T-helper 9 cell (primary cell): ENCODE measurements at places on chromosomes 7 and 10.
A peak's percentile ranks its signal among the peaks of the same experiment; 100 is the strongest.

GRCh38 chr10:34299105-34299611, 515.9 kb downstream of the PARD3 start:
- DNase-seq, result no peak

DNA sequence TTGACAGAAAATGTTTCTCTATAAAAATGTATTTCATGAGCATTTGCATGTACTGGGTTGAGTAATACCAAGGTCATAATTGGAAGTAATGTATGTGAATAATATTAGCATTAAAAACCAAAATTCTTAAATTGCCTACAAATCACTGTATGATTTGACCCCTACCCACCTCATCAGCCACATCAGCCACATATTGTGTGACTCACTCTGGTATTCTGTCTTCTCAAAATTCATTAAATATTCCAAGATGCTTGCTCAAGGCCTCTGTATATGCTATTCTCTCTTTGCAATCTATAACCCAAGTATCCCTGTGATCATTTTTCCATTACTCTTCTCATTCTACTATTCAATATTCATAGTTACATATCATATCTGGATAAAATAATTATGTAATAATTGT, 21.4 kb downstream of the POT1 start:
- no peak for DNase-seq

DNA sequence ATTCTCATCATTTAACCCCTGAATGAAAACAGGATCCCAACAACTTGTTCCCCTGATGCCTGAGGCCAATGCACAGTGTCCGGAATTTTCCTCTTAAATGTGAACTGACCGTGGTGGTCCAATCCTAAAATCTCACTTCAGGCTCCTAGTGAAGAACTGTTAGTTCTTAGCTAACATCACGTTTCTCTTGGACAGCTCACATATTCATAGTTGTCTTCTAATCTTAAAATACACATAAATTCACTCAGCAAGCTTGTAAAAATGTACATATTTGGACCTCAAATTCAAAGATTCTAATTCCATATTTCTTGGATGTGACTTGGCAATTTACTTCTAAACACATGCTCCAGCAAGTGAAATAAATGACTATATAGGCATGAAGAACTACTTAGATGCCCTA, 297.2 kb downstream of the PCDH15 start:
- no peak for DNase-seq

DNA sequence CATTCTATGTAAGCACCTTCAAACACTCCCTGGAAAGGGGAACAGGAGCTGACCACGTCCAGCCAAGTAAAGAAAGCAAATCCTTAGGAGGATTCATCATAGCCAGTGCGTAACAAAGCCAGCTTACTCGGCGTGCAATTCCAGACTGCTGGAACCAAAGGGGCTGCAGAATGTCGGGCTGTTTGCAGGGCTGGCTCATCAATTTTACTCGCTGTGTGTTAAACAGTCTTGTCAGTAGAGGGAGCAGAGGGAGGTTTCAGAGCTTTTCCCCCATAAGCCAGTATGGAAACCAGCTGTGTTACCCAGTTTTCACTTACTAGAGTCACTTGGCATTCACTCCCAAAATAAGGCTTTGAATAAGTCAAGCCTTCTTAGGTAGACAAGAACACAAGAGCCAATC, 127.1 kb downstream of the KMT2E start:
- no peak for DNase-seq

GRCh38 chr7:33108554-33109004, 625 bp downstream of the RP9 start:
- DNase-seq, result peak; percentile 5

GRCh38 chr7:13988065-13988464, 1.4 kb downstream of the ETV1 start:
- DNase-seq, result no peak

DNA sequence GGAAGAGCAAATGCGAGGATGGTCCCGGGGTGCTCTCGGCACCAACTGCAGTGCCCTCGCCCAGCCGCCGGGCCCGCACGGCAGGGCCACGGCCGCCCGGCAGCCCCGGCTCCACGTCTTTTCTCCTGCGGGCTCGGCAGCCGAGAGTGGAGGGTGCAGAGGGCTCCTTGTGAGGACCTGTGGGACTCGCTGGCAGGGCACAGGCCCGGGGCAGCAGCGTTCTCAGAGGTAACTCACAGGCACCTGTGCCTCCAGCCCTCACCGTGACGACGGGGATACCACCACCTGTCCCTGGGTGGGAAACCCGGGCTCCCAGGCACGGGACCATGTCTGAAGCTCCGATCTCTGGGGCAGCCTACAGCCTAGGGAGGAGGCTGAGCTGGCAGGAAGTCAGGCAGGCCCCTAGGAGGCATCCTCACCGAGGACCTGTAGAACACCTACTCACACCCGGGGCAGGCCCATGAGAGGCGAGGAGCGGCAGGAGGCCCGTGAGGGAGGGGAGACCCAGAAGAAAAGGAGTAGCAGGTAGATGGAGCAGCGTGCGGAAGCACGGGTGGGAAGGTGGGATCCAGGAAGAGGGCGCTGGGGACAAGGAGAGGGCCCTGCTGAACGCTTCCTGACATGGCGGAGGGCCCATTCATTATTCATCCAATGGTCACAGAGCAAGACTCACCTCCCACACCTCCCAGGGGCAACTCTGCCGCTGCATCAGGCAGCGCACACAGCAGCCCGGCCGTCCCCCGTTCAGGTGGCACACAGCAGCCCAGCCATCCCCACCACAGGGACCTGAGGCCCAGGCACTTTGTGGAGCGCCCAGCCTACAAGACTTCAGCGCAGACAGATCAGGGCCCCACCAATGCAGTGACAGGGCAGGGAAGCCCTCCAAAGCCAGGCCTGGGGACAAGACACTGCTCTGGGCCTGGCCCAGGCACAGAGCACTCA, 244.9 kb downstream of the MAD1L1 start:
- DNase-seq, result no peak

- DNase-seq, result no peak
Measured at GRCh38 chr7:19899529-19899928, 126.1 kb upstream of the TMEM196 start.

GRCh38 chr7:72435366-72435765, 23.2 kb upstream of the CALN1 start:
- no peak for DNase-seq

- DNase-seq, result no peak
Measured at GRCh38 chr7:99789441-99790070, 5.6 kb upstream of the CYP3A4 start.

GRCh38 chr7:143331179-143331801, 15.4 kb downstream of the CLCN1 start:
- no peak for DNase-seq

DNA sequence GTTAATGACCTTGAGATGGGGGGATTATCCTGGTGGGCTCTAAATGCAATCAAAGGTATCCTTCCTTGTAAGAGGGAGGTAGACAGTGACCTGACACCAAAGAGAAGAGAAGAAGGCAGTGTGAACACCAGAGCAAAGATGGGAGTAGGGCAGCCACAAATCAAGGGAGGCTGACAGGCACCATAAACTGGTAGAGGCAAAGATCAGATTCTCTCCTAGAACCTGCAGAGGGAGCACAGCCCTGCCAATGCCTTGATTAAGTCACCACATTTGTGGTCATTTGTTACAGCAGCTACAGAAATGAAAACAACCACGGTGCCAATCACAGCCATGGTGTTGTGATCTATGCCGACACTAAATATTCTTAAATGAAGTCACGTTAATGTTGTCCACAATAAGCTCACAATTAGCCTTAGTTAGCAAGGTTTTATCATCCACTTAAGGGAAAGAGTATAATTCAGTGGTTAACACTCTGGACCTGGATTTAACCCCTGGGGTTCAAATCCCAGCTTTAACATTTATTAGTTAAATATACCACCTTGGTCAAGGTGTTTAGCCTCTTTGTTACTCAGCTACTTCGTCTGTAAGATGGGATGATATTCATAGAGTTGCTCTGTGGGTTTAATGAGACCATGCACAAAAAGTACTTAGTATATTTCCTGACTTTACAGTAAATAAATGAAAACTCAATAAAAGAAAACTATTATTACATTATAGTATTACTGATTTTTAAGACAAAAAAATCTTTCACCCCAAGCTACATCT, 70.8 kb downstream of the SGMS1 start:
- DNase-seq, result no peak

GRCh38 chr7:4875391-4875790, 8.1 kb downstream of the RADIL start:
- DNase-seq, result no peak

DNA sequence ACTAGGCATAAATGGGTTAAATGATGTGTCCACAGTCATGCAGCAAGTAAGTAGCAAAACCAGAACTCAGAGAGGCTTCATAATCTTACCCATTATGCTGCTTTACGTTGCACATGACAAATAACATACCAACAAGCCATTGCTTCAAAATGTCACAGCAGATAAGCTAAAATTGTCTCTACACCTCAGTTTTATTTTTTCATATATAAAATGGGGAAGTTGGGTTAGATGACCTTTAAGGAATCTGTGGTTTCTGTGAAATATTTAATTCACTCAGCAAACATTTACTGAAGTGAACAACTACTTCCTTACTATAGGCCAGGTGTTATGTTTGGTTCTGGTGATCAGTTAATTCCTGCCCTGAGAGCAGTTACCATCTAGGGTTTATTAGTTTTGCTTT, 2.2 kb upstream of the ASCC1 start:
- no peak for DNase-seq
